ENCODE measurements at places on chromosomes 13 and 19. TPM values are rescaled to one million over a fixed set of nuclear protein-coding genes. Genes with fewer than 3 reads are reported as not detected.

ZNF790 gene
- 4.1 TPM for total RNA-seq

CACNG6 gene
- total RNA-seq, result not detected

IGSF23 gene
- total RNA-seq, result not detected

ZGLP1 gene
- 0.37 TPM for total RNA-seq

WDR88 gene
- not detected for total RNA-seq

ZNF112 gene
- total RNA-seq, result 4.4 TPM

HSH2D gene
- not detected for total RNA-seq

CRX gene
- total RNA-seq, result not detected

PABPC3 gene
- total RNA-seq, result under 0.01 TPM

SELENOV gene
- total RNA-seq, result not detected

ADAT3 gene
- 2.6 TPM for total RNA-seq

SMIM17 gene
- 0.39 TPM for total RNA-seq

C19orf67 gene
- not detected for total RNA-seq

ONECUT3 gene
- total RNA-seq, result not detected

NLRP4 gene
- not detected for total RNA-seq

ZNF491 gene
- total RNA-seq, result 1.1 TPM

KLF16 gene
- total RNA-seq, result 6.6 TPM

BEST2 gene
- total RNA-seq, result not detected

CABP5 gene
- not detected for total RNA-seq

DUS3L gene
- total RNA-seq, result 44.4 TPM

CA11 gene
- 1.1 TPM for total RNA-seq

LILRB3 gene
- not detected for total RNA-seq

PLIN4 gene
- total RNA-seq, result 4.7 TPM

RFPL4A gene
- not detected for total RNA-seq

ARL11 gene
- total RNA-seq, result not detected

LAIR2 gene
- total RNA-seq, result not detected

PPP1R37 gene
- 28.0 TPM for total RNA-seq

N4BP2L2 gene
- total RNA-seq, result 77.6 TPM

ZSCAN4 gene
- not detected for total RNA-seq

All from subcutaneous preadipocyte (primary cell).